ENCODE measurements at places on chromosomes 16 and 17. TPM values are rescaled to one million over a fixed set of nuclear protein-coding genes. Genes with fewer than 3 reads are reported as not detected.

FNDC8 gene
- not detected for total RNA-seq

- DNase-seq = no peak
These were observed 31.7 kb upstream of the ETV4 start for GRCh38 chr17:43577664-43578403.

DNA sequence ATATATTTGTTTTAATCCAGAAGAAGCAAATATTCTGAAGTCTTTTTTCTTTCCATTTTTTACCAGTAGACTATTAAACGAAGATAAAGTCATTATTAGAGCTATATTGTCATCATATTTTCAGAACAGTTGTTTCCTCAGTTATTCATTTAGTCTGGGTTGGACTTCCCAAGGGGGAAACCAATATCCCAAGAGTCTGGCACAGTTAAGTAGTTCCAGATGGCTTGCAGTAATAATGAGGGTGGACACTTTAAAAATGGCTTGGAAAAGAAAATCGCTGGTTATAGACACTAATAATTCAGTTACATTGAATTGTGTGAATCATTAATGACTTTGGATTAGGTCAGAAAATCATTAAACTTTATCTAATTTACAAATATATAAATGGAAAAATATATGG is 3.9 kb downstream of the PPM1E start:
- no peak for DNase-seq

- peak; percentile 100 for DNase-seq
These were observed 489 bp upstream of the NFATC3 start for GRCh38 chr16:68084504-68085258.

- DNase-seq = no peak
These were observed 15.8 kb downstream of the PHLPP2 start for GRCh38 chr16:71708696-71709095.

Measured in esophagus muscularis mucosa (tissue), 4 donors.